ENCODE measurements at places on chromosomes 6 and 20.

GRCh38 chr6:3202999-3203696, 24.3 kb downstream of the TUBB2B start:
- no peak for DNase-seq

- DNase-seq = no peak
Observed at GRCh38 chr6:125554456-125554855, 195.0 kb upstream of the HEY2 start.

- DNase-seq = no peak
Observed at GRCh38 chr20:22544462-22544861, 39.9 kb downstream of the FOXA2 start.

DNA sequence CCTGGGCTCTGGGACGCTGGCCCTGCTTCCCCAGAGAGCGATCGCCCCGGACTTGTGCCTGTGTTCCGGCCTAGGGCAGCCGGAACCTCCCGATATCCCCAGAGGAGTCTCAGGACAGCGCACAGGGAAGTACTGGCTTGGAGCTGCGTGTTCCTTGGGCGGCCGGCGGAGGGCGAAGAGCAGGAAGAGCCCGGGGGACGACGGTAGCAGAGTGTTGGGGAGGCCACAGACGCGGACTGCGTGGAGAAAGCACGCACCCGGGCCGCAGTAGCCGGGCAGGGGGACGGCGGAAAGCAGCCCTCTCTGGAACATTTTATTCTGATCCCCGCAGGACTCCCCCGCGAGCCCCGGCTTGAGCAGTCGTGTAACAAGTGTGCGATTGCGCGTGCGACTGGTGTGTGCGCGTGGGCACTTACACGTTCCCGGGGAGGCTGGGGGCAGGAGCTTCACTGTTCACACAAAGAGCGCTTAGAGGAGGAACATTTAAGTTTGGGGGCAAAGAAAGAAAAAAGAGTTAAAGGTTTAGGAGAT, 36.1 kb downstream of the NCR2 start:
- no peak for DNase-seq

DNA sequence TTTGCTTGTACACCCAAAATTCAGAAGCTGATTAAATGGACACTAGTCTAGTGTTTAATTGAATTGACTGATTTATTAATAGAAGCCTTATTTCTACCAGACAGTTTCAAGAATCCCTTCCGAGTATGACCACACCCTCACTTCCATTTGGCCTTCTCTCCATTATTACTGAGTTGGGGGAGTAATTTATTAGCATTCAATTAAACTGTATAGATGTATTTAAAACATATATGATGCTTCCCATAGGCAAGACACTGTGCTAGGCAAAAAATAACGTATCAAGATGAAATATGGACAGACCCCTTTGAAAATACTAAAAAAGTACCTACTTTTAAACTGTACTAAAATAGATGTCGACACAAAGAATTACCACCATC, 112.9 kb upstream of the PHACTR1 start:
- DNase-seq = no peak

- DNase-seq = no peak
Observed at GRCh38 chr6:140636271-140636907, 1261.9 kb upstream of the CITED2 start.

DNA sequence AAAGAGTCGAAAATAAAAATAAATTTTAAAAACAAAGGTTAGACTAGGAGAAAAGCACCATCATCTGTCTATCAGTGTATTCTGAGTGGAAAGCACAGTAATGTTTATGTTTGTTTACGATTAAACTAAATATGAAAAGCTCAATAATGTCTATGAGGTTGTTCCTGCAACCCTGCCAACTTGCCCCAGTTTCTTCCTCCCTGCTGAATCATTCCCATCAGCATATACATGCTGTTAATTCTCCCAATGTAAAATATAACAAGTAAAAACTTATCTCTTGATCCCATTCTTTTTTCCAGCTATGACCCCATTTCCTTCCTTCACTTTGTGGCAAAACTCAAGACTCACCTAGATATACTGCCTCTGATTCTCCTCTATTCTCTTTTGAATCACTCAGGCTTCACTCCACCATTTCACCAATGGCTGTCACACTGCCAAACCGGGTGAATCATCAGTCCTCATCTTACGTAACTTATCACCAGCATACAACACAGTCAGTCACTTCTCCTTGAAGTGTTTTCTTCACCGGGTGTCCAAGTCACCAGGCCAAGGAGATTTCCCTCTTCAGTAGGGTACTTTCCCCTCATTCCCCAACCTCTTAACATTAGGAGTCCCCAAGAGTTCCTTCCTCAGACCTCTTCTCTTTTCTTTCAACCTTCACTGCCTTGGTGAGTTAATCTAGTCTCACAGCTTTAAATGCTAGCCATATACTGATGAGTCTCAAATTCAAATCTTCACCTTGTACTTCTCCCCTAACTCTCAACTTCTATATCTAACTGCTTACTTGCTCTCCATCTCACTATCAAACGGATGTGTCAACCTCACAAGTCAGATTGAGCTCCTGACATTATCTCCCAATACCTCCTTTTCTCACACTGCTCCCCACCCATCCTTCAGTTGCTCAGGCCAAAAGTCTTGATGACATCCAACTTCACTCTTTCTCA, 6.2 kb downstream of the TMEM242 start:
- no peak for DNase-seq

DNA sequence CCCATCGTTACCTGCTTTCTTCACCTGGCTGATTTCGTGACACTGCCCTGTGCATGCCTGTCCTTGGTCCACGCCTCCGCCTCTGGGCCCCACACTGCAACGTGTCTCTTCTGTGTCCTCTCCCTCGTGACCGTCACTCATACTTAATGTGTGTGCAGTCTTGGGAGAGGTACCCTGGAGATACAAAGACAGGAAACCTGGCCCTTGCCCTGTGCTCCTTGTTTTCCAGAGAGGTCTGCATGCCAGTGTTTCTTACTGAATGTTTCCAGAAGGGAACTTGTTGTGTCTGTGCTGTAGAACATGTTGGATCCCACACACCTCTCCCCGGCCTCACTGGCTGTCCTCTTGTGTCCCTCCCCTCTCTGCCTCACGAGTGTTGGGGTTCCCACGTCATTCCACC, 45.8 kb downstream of the SNX9 start:
- no peak for DNase-seq

- no peak for DNase-seq
Observed at GRCh38 chr6:125357515-125358256, 55.9 kb upstream of the HDDC2 start.

- no peak for DNase-seq
Observed at GRCh38 chr6:143745166-143746133, 67.7 kb downstream of the PHACTR2 start.
